ENCODE measurements at places on chromosomes 11 and 22. TPM values are rescaled to one million over a fixed set of nuclear protein-coding genes. Genes with fewer than 3 reads are reported as not detected.

- DNase-seq = no peak
Observed at GRCh38 chr11:70324376-70325115, 54.1 kb downstream of the PPFIA1 start.

DNA sequence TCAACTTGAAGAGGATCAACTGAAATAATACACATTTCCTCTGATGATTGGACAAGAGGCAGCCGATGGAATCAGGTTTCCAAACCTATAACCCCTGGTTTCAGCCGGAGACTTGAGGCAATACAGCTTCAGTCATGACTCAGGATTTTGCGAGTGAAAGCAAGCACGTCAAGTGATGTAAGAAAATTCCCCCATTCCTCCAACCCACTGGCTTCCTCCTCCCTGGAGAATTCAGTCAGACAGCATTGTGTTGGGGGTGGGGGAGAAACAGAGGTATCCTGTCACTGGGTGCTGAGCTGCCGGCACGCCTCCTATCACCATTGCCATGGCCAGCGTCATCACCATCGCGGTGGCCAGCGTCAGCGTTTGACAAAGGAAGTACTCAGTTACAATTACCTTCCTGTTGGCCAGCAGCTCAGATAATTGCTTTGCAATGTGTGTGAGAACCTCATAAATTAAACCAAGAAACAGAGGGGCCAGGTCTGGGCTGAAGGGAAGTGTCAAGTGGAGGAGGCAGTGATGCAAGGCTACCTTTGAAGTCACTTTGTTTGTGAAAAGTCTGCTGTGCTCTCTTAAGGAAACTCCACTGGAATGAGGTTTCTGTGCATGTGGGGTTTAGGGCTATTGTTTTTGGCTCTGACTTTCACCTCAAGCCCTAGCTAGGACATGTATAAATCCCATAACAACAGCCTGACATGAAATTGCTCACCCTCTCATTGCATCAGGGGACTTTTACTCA is 50.2 kb downstream of the LIF start:
- peak; percentile 90 for DNase-seq

- DNase-seq = no peak
Observed at GRCh38 chr11:12889243-12889642, 119.9 kb upstream of the RASSF10 start.

Gene GRAP2
- 2.8 TPM for total RNA-seq

DNA sequence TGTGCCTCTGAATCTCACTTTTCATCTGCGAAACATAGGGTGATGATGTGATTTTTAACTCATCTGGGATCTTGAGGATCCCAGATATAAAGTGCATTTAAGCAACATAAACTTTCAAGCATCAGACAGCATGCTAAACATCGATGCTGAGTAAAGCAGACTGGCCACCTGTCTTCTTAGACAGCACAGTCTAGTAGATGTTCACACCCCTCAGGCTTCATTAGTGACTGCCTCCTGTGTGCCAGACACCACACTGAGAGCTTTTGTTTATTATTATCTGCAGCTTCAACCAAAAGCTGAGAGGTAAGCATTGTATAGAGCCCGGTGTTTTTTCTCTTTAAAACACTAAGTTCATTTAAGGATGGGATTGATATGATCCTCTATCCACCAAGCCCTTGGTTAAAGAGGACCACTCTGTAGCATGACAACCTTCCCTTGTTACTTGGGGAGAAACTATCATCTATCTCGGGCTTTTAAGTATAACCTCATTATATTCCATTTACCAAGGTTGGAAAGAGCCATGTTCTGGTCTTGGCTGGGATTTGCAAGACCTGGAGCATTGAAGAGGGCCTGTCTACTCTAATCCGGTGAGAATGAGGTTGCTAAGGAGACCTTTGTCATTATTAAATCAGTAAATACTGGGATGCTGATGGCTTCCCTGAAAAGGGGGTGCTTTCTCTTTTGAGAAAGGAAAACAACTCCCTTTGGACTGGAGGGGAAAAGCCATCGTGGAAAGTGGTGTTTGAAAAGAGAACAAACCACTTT is 114.2 kb upstream of the SEZ6L start:
- DNase-seq = no peak

- peak; percentile 28 for DNase-seq
Observed at GRCh38 chr11:119906376-119906775, 177.4 kb upstream of the NECTIN1 start.

- no peak for DNase-seq
Observed at GRCh38 chr11:111923951-111924350, 5.2 kb downstream of the C11orf52 start.

Gene SLC37A2
- 3.9 TPM for total RNA-seq
